Stimulated activated CD8-positive, alpha-beta memory T cell treated with anti-CD3 and anti-CD28 coated beads, Interleukin-12 subunit alpha, Interleukin-12 subunit beta, amount 100 ng/mL, for 4 hours (primary cell): ENCODE measurements at places on chromosomes 7 and 10.

GRCh38 chr7:132996581-132997242 lies 85.2 kb downstream of the CHCHD3 start:
- no peak for DNase-seq

DNA sequence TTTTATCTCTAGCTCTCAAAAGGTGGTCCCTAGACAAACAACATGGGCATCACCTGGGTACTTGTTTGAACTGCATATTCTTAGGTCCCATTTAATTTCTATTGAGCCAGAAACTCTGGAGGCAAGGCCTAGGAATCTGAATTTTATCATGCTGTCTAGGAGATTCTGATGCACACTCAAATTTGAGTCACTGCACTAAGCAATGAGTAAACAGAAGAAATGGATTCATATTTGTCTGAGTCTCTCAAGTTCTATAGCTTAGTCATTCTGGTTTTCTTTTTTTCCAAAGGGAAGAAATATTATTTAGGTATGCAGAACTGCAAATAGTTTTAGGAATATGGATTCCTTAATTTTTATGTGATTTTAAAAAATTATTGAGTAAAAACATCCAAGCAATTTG lies 185.5 kb downstream of the SEMA3A start:
- DNase-seq: no peak

GRCh38 chr10:25852364-25852941 lies 81.6 kb upstream of the MYO3A start:
- no peak for DNase-seq

- no peak for DNase-seq
Observed at GRCh38 chr10:7792541-7792940, 4.6 kb downstream of the ATP5F1C start.

DNA sequence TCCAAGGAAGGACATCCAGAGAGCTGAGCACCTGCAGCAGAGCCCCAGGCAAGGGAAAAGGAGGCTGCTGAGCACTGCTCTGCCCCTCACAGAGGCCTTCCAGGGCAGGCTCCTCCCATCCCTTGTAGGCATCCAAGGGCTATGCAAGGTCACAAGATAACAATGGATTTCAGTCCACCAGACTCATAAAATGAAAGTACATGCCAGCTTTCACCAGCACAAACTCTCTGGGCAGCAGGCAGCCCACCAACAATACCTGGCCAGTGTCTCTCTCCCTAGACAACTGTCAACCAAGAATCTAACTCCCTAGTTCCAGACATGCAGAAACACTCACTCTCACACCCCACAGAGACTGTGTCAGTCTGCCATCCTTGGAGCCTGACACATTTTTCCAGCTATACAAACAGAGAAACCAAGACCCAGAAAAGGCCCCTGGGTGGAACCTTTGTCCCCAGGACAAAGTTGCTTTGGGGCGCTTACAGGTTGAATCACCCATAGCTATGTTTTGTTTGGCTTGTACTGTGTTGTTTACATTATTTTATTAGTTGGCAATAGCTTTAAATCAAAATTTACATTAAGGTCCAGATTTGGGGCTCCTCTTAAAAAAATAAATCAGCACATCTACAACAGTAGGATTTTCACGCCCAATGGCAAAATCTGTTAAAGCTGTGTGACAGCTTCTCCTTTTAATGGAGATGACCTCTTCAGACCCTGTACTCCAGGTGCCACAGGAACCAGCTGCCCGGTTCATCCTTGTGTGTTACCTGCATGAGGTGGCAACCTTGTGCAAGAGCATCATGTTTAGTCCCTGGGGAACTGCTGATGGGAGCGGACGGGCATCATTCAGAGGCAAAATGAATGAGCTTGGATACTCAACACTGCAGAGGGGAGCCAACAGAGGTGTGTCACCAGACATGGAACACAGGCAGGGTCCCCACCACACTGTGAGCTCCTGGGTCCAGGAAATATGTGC lies 5.2 kb downstream of the GRID1 start:
- no peak for DNase-seq

DNA sequence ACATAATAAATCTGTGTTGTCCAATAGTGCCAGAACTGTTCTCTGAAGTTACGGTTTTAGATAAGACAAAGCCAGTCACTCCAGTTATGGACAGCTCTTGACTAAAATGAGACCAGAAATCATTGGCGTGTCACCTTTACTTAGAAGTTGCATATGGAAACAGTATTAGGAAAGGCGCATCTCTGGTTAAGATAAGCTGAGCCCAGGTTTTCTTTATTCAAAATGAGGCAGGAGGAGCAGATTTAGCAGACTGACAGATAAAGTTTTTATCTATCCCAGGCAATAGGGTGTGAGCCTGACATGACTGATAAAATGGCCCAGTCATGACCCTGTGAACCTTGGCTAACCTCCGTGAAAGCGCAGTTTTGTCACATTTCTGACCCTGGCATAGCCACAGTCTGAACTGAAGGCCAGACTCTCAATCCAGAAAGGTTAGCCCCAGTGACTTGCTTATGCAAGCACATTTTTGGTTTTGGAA lies 4.2 kb downstream of the CYP26A1 start:
- no peak for DNase-seq

DNA sequence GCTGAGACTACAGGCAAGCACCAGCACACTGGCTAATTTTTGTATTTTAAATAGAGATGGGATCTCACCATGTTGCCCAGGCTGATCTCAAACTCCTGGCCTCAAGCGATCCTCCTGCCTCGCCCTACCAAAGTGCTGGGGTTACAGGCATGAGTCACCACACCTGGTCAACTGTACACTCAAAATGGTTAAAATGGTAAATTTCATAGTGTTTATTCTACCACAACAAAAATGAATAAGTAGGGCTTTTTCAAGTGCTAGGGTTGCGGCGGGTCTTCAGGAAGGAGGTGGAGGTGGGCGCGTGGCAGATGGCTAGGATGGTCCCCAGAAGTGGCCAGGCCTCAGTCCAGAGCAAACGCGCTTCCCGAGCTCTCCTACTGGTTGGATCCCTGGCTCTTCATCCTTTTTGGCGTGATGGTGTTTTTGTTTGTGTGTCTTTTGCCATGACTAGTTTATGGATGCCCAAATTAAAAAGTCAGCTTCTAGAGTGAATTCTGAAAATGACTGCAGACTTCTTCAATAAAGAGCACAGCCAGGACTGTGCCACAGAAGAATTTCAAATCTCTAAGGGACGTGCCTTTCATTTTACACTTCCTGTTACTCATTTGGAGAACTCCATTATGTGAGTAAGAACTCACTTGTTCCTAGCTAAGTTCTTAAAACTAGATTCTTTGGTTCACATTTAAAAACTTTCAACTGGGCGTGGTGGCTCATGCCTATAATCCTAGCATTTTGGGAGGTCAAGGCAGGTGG lies 73.9 kb downstream of the TMEM130 start:
- no peak for DNase-seq

- no peak for DNase-seq
Observed at GRCh38 chr7:149819141-149819960, 18.8 kb upstream of the ZNF862 start.

DNA sequence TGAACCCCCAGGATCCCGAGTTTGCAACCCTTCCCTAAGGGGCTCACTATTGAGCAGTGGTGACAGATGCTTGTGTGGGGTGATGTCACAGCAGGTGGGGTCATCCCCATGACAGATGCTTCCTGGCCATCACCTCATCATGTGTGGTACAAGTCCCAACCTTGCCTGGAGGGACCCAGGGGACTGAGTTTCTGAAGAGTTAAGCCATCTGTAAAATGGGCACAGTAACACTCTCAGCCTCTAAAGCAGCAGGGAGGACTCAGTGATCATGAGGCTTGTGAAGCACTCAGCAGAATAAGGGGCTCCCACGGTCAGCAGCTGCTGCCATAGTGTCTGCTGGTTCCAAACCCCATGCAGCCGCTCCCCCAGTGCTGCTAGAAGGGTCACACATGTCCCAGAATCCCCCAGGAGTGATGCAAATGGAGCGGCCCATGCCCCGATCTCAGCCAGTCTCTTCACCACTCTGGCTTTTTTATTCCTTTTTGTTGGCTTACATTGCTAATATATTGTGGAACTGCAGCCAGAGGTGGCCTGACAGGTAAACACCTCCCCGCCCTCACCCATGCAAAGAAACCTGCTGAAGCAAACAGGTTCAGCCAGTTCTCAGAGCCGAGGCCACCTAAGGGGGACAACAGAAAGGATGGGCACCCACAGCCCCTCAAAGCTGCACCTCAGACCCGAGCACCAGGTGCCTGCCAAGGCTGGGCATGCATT lies 102.1 kb upstream of the PDGFA start:
- DNase-seq: no peak

DNA sequence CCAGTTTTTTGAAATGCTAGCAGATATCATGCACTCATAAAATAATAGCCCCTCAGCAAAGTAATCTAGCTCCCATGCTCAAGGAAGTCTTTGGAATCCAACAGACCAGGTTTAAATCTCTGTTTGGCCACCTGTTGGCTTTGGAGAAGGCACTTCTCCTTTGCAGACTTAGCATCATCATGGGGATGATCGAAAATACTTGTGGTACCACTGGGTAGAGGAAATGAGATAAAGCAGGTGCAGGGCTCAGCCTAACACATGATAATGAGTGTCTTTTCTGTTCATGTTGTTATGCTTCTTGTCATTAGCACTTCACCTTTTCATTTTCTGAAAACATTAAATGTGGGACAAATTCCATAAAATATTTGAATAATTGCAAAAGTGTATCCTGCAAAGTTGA lies 67.4 kb downstream of the LRRC18 start:
- DNase-seq: no peak

- DNase-seq: no peak
Observed at GRCh38 chr10:7070950-7071349, 339.9 kb downstream of the SFMBT2 start.

GRCh38 chr10:17453373-17454091 lies 863 bp downstream of the ST8SIA6 start:
- peak; percentile 25 for DNase-seq
